ENCODE measurements at places on chromosomes 2 and 18.

DNA sequence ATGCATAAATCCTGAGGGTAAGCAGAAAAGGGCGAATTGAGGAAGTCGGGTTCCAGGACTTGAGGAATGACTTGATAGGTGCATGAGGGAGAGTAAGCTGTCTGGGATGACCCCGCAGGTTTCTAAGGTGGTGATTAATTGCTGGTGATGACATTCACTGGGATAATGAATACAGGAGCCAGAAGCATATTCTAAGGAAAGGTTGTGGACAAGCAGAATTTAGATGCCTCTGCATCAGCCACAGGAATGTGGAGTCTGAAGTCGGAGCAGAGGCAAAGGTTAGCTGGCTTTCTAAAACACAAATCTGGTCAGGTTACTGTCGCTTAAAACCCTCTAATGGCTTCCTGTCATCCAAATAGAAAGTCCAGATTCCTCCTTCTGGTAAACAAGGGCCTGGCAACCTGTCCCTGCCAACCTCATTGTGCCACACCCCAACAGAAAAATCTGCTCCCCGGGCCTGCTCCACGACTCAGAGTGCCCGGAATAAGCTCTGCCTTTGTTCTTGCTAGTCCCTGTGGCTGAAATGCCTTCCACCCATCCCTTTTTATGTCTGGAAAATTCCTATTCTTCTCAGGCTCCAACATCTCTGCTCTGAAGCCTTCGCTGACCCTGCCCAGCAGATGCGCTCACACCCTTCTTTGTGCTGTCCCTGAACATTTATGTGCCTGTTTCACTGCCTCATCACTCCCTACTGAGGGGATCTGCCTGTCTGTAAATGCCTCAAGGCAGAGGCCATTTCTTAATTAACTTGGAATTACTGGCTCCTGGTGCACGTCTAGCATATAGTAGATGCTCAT lies 11.3 kb upstream of the TMEM214 start:
- no peak for DNase-seq

GRCh38 chr2:9228781-9229469 lies 22.3 kb downstream of the ASAP2 start:
- no peak for DNase-seq

GRCh38 chr2:5825686-5826085 lies 133.5 kb downstream of the SOX11 start:
- DNase-seq = no peak

- DNase-seq = no peak
Observed at GRCh38 chr2:140916410-140916809, 1214.4 kb downstream of the LRP1B start.

DNA sequence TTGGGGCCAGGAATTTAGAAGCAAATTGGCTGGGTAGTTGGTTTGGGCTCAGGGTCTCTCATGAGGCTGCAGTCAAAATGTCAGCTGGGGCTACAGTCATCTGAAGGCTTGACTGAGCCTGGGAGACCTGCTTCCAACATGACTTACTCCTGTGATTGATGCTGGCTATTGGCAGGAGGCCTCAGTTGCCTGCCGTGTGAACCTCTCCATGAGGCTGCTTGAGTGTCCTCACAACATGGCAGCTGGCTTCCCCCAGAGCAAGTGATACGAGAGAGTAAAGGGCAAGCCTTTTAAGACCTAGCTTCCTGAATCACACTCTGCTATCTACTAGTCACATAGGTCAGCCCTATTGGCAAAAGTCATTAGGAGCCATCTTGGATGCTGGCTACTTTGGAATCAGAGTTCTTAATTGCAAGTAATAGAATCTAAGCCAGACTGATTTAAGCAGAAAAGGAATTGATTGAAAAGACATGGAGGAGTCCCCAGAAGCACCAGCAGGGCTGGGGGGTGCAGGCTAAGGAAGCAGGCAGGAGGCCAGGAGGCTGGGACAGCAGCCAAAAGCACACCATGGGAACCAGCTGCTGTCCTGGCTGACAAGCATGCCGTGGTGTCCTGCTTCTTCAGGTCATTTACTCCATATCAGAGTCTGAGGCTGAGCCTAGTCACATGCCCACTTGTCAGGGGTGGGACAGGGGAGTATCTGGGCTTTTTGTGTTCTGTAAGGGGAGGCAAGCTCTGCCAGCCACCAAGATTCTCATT lies 7.8 kb upstream of the GIGYF2 start:
- peak; percentile 54 for DNase-seq

- DNase-seq = no peak
Observed at GRCh38 chr2:27715318-27716210, 51.9 kb downstream of the SLC4A1AP start.

GRCh38 chr2:168974428-168974827 lies 56.7 kb downstream of the ABCB11 start:
- no peak for DNase-seq

DNA sequence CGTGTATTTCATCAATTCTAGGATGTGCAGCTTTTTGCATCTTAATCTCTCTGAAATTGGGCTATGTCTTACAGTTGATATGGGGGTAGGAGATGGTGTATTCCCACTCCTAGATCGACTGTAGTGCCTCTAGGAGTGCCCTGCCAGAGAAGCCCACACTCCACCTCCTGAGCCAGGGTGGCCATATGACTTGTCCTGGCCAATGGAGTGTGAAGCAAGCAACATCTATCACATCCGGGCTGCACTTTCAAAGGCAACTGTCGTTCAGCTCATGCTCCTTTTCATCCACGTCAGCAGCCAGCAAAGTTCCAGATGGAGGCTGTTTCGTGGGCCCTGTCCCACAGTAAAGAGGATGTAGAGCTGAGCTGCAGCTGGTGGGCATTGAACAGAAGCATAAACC lies 149.4 kb upstream of the SLC1A4 start:
- no peak for DNase-seq

- peak; percentile 98 for DNase-seq
Observed at GRCh38 chr2:26033818-26034636, at the start of gene RAB10. TSS of gene RAB10 (plus strand) at chr2:26034084. CDS start at chr2:26034609, 525 bp downstream.

GRCh38 chr18:12838178-12838634 lies 45.8 kb downstream of the PTPN2 start:
- DNase-seq = no peak

GRCh38 chr2:10558281-10559030 lies 110.3 kb upstream of the ODC1 start:
- DNase-seq = no peak

DNA sequence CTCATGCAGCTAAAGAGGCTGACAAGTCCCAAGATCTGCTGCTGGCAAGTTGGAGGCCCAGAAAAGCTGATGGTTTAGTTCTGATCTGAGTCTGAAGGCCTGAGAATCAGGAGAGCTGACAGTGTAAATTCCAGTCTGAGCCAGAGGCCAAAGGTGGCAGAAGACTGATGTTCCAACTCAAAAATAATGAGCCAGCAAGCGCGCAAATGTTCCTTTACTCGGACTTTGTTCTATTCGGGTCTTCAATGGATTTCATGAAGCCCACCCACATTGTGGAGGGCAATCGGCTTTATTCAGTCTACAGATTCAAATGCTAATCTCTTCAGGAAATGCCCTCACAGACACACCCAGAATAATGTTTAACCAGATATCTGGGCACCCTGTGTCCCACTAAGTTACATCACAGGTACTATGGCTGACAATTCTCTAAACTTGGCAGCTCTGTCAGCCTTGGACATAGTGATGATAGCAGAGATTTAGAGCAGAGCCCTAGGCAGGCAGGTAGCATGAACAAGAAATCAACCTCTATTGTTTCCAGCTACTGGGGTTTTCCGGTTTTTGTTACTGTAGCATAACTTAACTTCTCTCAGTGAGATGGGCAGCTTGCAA lies 318.5 kb downstream of the HRH4 start:
- no peak for DNase-seq

GRCh38 chr18:58308463-58308862 lies 264.4 kb downstream of the NEDD4L start:
- no peak for DNase-seq

DNA sequence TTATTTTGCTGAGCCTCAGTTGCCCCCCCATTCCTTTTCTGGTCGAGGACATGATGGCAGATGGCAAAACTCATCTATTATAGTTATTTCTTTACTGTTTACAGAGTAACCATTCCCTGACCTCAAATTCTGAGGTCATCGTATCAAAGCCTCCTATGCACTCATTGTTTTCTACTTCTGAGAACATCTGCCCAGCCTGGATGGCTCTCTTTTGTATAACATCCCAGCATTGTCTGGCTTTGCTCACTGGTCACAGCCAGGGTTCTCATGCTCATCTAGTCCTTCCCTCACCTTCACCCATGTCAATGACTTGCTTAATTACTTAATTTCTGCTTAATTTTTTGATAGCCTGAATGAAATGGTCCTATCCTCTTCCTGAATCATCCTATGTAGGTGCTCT lies 472.1 kb downstream of the PARD3B start:
- no peak for DNase-seq

- DNase-seq = peak; percentile 77
Observed at GRCh38 chr18:3491981-3492555, 42.1 kb downstream of the TGIF1 start.

DNA sequence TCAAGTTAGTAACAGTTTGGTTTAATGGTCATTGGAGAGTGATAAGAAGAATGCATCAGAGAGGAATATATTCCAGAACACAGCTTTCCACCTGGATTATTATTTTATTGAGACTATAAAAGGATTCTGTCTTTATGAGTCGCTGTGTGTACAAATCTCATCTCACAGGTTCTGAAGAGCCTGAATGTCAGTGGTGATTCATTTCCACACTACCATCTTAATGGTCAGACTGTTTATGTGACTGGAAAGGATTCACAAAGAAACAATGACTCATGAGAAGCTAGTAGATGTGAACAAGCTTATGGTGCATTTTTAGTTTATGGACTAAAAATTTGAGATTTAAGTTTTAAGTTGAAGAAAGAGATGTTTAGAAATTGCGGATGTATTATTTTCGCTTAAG lies 685.4 kb upstream of the NRXN1 start:
- DNase-seq = no peak

- no peak for DNase-seq
Observed at GRCh38 chr2:45506756-45507155, 104.3 kb downstream of the SRBD1 start.

DNA sequence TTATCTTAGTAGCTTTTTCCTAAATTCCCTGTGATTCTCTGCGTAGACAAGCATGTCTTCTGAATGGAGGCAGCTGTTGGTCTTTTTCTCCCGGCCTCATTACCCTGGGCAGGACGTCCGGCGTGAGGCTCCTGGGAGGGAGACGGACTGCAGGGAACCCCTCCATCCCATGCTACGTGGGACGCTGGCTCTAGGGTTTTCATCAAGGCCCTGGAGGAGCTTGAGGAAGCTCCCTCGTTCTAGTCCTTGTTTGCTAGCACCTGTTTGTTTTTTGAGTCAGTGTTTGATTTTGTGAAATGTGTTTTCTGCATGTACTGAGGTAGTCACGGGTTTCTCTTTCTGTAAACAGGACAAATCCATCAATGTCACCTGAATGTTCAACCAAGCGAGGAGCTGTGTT lies 99.3 kb upstream of the TMEM18 start:
- DNase-seq = no peak

- DNase-seq = no peak
Observed at GRCh38 chr2:119415630-119416029, 16.0 kb upstream of the TMEM37 start.

Data from DMS79 (cell line).